KG1 (cell line): ENCODE measurements at places on chromosomes 4 and X.

DNA sequence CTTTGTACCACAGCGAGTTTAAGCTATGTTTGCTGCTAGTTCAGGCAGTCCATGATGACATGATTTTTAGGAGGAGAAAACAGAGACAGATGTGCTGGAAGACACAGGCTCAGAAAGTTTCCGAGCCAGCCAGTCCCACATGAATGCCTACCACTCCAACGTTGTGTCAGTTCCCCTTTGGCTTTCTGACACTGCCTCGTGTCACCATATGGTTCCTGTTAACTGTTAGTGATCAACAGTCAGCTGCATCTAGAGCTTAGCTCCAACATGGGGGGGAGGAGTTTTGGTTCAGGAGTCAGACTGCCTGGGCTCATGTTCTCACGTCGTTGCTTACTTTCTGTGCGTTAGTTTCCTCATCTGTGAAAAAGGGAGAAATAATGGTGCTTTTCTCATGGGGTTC, 343.7 kb downstream of the MID1IP1 start:
- DNase-seq = no peak

DNA sequence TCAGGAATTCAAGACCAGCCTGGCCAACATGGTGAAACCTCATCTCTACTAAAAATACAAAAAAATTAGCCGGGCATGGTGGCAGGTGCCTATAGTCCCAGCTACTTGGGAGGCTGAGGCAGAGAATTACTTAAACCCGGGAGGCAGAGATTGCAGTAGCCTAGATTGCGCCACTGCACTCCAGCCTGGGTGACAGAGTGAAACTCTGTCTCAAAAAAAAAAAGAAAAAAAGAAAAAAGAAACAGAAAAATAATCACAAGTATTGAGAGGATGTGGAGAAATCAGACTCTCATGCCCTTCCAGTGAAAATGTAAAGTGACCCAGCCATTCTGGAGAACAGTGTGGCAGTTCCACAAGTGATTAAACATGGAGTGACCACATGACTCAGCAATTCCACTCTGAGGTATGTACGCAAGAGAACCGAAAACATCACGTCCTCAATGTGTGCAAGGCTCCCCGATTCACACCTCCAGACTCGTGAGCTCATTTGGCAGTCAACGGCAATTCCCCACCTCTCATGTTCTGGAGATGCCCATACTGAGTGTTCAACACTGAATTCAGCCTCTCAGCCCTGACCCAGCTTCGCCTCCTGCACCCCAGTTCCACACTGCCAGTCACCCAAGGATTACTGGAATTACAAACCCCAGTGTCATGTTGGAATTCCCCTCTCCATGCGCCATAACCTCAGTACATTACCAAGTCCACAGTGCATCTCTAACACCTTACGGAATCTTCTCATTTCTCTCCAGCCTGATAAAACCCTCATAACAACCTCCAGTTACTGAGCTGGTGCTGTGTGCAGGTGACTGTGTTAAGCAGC, 21.1 kb downstream of the ACOX3 start:
- no peak for DNase-seq

DNA sequence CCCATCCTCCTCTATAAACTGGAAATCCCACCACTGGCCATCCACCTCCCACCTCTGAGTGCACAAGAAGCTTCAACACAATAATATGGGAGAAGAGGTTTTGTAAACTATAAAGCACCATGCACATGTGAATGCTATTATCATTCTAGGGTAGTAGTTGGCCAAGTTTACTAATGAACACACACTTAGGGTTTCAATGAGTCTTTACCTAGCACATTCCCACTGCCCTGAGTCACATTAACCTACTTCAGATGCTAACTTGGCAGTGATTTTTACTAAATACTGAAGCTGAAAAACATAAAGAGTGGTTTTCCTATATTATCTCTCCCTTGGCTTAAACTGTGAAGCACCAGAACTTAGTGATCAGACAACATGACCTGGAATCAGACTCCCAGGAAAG, 93.9 kb downstream of the SH3KBP1 start:
- DNase-seq = no peak

DNA sequence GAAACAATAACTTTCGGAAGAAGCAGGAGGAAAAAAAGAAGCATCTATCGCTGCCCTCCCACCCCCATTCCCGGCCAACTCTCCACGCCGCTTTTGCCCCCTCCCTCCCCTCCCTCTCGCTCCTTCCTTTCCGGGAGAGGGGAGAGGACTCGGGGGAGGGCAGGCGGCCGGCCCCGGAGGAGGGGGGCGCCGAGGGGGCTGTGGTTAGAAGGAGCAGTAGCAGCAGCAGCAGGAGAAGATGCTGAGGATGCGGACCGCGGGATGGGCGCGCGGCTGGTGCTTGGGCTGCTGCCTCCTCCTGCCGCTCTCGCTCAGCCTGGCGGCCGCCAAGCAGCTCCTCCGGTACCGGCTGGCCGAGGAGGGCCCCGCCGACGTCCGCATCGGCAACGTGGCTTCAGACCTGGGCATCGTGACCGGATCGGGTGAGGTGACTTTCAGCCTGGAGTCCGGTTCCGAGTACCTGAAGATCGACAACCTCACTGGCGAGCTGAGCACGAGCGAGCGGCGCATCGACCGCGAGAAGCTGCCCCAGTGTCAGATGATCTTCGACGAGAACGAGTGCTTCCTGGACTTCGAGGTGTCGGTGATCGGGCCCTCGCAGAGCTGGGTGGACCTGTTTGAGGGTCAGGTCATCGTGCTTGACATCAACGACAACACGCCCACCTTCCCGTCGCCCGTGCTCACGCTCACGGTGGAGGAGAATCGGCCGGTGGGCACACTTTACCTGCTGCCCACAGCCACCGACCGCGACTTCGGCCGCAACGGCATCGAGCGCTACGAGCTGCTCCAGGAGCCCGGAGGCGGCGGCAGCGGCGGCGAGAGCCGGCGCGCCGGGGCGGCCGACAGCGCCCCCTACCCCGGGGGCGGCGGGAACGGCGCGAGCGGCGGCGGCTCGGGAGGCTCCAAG, 1.3 kb downstream of the PCDH7 start:
- no peak for DNase-seq

- no peak for DNase-seq
Observed at GRCh38 chr4:169256101-169256612, 14.6 kb downstream of the SH3RF1 start.

GRCh38 chr4:100189820-100190642, at the start of gene DDIT4L:
DDIT4L (minus strand) TSS chr4:100190468; CDS start chr4:100189983, 485 bp downstream.
- DNase-seq = no peak

DNA sequence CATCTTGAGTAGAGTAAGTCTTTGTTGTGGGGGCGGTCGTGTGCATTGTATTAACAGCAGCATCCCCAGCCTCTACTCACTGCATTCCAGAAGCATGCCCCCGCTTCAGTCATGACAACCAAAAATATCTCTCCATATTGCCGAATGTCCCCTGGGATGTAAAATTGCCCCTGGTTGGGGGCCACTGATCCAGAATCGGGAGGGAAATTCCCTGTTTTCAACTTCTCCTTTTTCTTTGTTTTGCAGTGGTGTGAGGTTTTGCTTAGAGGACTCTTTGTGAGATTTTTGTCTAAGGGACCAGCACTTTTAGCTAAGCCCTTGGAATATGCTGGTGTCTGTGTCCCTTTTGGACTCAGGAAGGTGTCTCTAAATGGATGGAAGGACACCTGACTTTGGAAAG, 3.0 kb upstream of the IL13RA1 start:
- no peak for DNase-seq

- DNase-seq = no peak
Observed at GRCh38 chr4:111266937-111267336, 644.1 kb upstream of the PITX2 start.

- no peak for DNase-seq
Observed at GRCh38 chr4:56123051-56123450, 174.3 kb downstream of the CEP135 start.

GRCh38 chr4:7924163-7924562, 15.5 kb downstream of the AFAP1 start:
- DNase-seq = no peak

DNA sequence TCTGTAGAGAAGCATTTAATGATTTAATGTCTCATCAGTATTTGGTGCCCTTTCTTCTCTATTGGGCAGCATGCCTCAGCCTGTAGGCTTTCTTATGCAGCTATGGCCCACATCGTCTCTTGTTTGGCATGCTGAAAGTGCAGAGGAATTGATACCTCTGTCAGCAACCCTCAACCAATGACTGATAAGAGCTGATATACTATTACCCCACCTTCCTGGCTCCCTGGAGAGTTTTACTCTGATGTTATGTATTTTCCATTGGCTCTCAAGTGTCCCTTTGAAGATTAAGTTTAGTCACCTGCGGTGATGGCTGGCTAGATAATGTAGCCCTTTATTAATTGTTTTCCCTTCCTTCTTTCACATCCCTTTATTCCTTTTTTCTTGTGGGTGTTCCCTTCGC, 41.2 kb upstream of the PDHA2 start:
- DNase-seq = no peak

DNA sequence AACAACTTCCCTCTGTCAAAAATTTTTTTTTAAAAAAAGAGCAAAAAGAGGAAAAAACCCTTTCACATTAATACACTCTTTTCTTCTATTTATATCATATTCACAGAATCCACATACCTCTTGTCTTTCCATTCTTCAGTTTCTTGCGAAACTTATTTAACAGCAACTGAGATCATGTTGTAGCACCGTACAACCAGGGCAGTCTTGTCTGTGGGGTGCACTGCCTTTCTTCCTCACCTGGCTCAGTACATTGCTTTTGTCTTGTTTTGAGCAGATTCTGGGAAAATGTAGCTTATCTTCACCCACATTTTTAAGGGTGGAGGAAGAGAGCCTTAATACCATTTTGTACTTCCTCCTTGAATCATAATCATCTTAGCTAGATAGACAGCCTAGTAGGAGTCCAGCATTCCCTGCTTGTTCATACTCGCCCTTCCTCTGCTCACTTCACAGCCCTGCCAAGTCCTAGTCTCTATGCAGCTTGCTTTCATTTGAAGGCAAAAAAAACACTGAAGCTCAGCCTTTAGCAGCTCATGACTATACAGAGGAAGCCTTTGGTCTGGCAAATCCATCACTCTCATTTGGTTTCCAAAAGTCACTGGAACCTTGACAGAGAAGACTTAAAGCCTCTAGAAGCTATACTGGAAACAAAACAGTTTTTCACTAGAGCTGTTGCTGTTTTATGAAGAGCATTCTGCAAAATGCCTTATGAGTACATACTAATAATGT, 140.6 kb upstream of the BANK1 start:
- no peak for DNase-seq

GRCh38 chr4:1053080-1053661, 41.7 kb downstream of the FGFRL1 start:
- no peak for DNase-seq

DNA sequence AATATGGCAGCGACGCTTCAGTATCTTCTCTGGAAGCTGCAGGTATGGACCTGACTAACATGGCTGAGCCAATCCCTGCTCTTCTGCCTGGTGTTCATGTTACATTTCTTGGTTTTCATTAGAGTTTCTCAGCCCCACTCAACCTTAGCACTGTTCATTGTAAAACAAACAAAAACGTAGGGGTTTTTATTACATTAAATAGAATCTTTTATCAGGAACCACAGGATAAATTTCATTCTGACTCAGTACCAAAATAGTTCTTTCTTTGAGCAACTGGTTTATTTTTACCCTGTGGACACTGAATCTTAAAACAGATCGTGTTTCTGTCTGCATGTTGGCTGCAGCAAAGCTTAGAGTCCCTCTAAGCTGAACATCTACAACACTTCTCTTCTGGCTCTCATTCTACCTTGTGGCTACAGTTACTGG, 27.1 kb downstream of the FHIP1A start:
- no peak for DNase-seq

GRCh38 chr4:112889619-112890527, 159.6 kb upstream of the ANK2 start:
- no peak for DNase-seq

DNA sequence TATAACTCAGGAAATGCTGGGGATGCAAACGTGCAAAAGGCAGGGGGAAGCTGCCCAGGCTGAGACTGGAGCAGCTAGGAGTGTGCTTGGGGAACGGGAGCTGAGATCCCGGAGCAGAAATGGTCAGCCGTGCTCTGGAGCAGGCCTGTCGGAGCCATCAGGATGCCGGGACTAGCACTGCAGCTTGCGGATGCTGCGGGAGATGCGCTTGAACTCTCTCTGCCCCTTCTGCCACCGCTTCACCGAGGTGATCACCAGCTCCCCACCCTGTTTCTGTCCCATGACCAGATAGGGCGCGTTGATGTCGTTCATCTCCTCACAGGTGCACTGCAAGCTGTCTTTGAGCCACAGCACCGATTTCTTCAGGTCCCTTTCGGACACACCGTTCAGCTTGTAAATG, 7.6 kb downstream of the SFRP2 start:
- no peak for DNase-seq

- DNase-seq = no peak
Observed at GRCh38 chr4:119209077-119209476, 3.4 kb upstream of the USP53 start.

- no peak for DNase-seq
Observed at GRCh38 chr4:4961936-4962335, 57.3 kb downstream of the CYTL1 start.

- no peak for DNase-seq
Observed at GRCh38 chr4:42371305-42372252, 25.7 kb upstream of the SHISA3 start.

DNA sequence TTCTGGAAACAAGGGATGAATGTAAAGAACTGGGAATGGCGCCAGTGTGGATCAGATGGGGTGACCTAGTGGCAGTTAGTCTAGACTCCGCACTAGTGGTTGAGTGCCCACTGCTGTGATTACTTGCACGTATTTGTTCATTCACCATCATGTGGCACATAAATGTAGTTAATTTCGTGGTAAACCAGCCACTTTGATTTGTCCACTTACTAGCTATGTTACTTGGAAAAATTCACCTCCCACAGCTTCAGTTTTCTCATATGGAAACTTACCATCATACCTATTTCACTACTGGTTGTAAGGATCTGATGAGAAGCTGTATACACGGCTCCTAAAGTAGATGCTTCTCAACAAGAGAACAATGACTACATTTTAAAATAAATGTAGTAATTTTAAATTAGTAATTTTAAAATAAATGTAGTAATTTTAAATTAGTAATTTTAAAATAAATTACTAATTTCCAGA, 394 bp upstream of the DYNLT3 start:
- DNase-seq = no peak

DNA sequence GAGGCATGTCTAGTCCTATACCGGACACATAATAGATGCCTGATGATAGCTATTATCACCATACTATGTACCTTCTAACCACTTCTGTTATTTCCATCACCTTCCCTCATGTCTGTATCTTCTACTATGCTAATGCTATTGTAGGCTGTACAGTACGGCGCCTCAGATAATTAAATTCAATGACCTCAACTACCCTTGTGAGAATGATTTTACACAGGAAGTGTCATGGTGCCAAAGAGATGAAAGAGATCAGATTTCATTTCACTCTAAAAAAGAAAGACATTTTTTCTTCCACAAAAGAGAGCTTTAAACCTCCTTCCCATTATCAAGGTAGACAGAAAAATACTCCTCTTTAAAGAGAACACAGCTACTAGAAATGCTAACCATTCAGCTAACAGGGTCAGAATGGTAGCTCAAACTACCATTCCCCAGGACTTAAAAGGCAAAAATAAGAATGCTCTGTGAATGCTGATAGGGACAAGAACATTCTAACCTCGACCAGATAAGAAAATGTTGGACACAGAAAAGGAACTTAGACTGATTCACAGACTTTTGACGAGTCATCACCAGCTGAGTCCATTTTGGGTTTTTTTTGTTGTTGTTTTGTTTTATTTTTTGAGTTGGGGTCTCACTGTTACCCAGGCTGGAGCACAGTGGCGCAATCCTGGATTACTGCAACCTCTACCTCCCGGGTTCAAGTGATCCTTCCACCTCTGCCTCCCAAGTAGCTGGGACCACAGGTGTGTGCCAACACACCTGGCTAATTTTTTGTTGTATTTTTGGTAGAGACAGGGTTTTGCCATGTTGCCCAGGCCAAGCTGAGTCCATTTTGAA, 99.2 kb upstream of the RAPGEF2 start:
- DNase-seq = no peak

GRCh38 chr4:136918772-136919171, 613.5 kb downstream of the PCDH18 start:
- no peak for DNase-seq
